NCI-H526 treated with DMSO at 0.1 percent for 48 hours (cell line): ENCODE measurements at places on chromosomes 7 and 10.

- DNase-seq: no peak
These were observed 4.6 kb downstream of the STRA8 start for GRCh38 chr7:135238112-135238744.

DNA sequence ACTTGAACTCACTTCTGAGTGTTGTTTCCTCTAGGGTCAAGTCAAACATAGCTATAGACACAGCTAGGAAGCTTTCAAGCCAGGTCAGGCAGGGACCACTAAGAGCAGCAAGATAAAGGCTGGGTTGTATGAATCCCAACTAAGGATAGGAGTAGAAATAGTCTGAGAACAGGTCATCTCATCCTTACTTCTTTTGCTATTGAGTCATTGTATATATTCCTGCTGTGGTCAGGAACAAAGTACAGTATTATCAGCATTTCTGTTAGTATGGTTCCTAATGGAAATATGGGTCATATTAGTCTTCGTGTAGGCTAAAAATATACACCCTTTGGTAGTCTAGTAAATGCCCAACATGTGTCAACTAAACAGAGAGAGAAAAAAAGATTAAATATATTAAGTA is 145.3 kb downstream of the BTAF1 start:
- DNase-seq: no peak

DNA sequence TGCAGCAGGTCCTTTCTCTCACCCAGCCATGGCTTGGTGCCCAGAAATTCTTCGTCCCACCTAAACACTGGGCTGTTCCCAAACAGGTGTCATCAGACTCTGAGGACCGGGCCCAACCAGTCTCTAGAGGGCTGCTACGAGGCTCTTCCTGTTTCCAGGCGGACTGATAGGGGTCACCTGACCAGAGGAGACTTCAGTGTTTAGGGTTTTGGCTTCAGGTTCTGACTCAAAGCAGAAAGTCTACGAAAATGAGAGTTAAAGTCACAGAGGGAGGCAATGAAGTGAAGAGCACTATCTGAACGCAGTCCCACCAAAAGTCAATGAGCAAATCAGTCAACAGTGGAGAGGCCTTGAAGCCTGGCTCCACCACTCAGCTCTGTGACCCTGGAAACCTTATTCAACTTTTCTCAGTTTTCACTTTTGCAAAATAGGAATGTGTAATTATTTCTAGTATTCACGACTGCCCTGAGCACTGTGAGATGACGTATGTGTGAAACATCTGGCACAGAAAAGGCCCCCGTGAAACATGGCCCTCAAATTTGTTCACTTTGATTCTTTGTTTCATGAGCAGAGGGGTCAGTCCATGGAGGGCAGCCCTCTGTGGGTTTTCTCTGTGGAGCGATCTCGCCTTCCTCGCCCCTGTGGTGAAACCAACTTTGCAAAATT is 189.9 kb upstream of the PDE1C start:
- no peak for DNase-seq

GRCh38 chr7:154438571-154439367 is 386.6 kb downstream of the DPP6 start:
- DNase-seq: no peak

- no peak for DNase-seq
These were observed 45.3 kb downstream of the TMEM178B start for GRCh38 chr7:141119187-141119586.
